ENCODE measurements at places on chromosomes 4 and X. TPM values are rescaled to one million over a fixed set of nuclear protein-coding genes. Genes with fewer than 3 reads are reported as not detected.

ITM2A gene
- 75.8 TPM for polyA plus RNA-seq

GRCh38 chr4:153383131-153383530 lies 38.6 kb downstream of the MND1 start:
- DNase-seq = no peak

- DNase-seq = no peak
Measured at GRCh38 chr4:1378559-1379231, 27.5 kb downstream of the NKX1-1 start.

DNA sequence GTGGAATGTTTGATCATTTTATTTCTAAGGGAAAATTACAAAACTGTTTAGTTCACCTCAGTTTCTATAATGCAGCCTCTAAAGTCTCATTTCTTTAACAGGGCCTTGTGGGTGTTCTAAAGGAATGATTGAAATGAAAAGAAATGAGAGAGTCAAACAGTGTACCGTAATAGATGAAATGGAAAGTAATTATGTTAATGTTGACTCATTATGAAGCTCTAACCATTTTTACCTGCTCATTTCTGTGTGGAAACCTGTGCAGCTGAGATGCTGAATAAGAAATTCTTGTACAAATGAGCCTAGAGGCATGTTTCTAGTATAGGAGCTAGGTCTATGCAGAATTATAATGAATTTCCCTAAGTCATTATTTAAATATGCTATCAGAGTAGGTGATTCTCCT lies 45.2 kb upstream of the RPA4 start:
- DNase-seq = no peak

PLXNB3 gene
- 1.3 TPM for polyA plus RNA-seq

GRCh38 chrX:119201570-119201969 lies 34.5 kb upstream of the PGRMC1 start:
- DNase-seq = no peak

FREM3 gene
- 0.17 TPM for polyA plus RNA-seq

DNA sequence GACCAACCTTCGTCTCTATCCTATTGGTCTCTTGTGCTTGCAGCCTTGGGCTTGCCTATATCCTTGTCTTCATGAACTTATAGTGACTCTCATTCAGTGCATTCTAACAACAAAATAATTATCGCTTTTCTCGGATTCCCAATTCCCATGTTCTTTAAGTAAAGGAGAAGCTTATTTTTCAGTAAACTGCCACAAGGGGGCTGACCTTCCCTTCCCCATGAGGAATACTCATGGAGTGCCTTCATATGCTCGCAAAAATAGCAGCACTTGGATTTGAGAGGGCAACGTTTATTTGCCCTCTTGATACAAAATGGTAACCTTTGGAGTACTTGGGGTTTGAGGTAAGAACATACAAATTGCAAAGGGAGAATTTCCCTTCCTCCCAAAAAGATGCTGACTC lies 183.2 kb upstream of the TENT5D start:
- no peak for DNase-seq

- no peak for DNase-seq
Measured at GRCh38 chr4:91267543-91267942, 1036.2 kb upstream of the GRID2 start.

DNA sequence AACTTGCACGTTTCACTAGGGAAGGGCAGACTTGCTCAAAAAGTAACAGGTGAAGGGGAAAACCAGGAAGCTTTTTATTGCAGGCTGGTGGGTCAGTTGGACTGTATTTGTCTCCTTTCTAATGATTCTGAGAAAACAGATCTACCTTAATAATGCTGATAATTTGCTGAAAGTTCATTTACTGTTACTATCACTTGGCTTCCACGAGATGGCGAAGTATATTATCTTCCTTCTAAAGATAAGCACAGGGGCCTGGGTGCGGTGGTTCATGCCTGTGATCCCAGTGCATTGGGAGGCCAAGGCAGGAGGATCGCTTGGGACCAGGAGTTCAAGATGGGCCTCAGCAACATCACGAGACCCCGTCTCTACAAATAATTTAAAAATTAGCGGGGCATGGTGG lies 16.4 kb downstream of the CCKAR start:
- DNase-seq = no peak

TRMT10A gene
- 15.7 TPM for polyA plus RNA-seq

DNA sequence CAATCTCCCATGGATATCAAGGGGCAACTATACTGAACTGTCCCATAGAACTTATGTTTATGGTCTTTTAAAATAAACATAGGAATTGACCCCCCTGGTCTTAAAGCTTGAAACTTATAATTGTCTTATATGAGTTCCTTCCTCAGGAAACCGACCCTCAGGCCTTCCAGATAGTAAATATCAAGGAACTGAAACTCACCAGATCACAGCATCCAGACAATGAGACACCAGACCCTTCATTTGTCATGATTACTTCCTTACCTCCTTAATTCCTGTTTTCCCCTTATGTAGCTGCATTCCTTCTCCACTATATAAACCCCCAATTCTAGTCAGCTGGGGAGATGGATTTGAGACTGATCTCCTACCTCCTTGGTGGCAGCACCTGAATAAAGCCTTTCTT lies 94.8 kb upstream of the GRPR start:
- no peak for DNase-seq

DNA sequence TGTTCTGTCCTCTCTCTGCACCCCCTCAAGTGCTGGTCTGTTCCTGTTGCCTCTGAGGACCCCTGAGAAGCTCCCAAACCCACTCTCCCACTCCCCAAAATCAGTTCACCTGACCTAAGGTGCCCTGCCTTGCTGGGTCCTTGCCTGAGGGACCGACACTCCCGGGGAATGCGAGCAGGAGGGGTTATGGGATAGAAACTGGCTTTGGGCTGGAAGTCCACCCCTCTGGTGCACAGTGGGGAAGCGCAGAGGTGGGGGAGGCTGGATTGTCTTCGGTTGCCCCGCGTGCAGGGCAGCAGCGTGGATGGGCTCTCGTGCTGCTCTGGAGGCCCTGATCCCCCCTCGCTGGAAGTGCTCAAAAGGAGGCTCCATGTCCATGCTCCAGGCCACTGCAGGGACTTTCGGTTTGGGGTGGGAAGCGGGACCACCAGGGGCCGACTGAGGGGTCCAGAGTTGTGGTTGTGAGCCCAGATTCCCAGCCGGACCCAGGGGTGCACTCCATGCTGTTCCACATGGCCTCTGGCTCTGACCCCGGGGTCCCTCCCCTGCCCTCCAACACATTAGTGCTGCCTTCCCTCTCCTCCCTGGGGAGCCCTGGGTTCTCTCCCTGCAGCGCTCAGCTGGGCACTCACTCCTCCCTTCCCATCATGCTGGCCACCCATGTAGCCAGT lies 7.6 kb downstream of the SORCS2 start:
- DNase-seq = no peak

CLGN gene
- polyA plus RNA-seq = 3.1 TPM

DNA sequence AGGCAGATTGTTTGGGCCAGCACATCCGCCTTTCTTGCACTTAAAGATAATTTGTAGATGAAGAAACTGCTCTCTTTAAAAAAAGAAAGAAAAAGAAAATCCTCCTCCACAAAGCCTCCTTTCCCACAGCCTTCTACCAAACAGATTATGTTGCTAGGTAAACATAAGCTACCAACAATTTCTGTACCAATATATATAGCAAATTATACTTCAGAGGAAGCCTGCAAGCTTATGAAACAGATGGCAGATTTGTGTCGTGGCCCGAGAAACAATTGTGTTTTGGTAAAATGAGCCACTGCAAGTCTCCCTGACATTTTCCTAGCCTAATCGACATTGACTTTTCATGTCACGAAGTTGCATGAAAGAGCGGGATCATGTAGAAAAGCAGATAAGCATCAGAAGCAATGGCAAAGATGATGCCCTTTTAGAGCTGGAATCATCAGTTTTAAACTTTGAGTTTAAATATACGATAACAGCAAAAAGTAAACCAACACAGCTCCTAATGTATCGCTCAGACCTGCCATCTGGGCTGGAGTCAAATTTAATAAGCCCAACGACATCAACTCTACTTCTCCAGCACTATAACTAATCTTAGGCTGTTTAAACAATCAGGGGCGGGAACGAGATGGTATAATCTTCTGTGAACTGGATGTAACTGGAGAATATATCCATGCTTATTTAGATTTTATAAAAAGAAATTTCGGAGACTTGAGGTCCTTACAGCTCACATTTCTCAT lies 94.9 kb upstream of the PLAC1 start:
- no peak for DNase-seq

SHISA3 gene
- 82.3 TPM for polyA plus RNA-seq

GRCh38 chrX:75582511-75582910 lies 59.7 kb upstream of the ZDHHC15 start:
- DNase-seq = no peak

ESX1 gene
- not detected for polyA plus RNA-seq

GAGE1 gene
- polyA plus RNA-seq = 0.03 TPM

GLRA3 gene
- polyA plus RNA-seq = not detected

Data from left renal cortex interstitium (tissue), 4 donors.